Activated CD4-positive, alpha-beta T cell treated with anti-CD3 and anti-CD28 coated beads, Interleukin-10, Interleukin-2, amounts not matched to agents 100 ng/mL and 50 ng/mL, durations not matched to agents 16 hours and 8 hours (primary cell): ENCODE measurements at places on chromosomes 11 and 22.

GRCh38 chr11:34565417-34566207, 52.0 kb upstream of the ELF5 start:
- DNase-seq, result peak; percentile 39

DNA sequence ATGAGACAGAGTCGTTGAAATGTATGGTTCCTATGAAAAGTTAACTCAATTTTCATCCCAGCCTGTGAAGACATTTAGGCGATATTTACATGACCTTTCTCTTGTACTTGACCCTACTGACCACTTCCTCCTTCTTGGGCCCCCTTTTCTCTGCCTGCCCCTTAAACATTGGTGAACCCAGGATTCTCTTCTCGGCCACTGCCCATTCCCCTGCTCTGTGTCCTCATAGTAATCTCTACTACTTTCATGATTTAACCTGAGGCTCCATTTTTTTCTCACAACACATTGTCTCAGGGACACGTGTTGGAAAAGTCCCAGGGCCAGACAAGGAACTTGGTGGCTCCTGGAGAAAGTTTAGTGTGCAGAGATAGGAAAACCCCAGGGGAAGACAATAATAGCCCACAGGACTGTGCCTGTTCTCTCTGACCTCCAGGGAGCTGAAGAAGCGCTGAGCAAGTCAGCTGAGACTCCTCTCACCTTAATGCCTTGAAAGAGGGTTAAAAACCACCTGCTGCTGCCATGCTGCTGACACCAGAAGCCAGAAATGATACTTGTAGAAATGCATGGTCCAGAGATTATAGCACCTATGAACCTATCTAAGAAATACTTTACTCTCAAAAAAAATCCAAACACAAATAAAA, 42.5 kb upstream of the SPATA19 start:
- DNase-seq, result no peak

DNA sequence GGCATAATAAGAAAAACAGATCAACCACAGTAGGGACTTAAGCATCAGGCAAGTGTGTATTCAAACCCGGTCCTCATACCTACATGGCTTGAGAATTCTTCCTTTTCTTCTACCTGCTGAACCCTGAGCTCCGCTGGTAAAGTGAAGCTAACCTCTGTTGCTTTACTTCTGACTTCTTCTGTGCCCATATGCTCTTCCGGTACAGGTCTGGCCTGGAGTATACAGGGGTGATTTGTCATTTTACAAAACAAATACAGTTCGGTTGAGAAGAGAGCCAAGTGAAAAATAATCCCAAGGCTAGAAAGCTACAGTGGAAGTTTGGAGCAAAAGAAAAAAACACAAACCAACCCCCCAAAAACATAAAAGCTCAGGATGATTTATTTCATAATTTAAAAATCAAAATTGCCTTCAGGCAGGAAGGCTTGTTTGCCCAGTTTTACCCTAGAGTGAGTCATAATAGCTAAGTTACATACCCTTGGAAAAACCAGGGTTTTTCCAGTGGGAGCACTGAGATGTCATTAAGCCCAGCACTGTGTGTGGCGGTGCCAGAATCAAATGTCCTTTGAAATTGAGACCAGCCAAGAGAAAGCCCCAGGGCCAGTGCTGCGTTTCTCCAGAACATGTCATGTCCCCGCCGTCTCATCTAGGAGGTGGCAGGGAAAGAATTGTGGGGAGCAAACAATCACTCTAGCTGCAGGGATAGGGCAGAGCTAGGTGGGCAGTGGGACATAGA, 305.5 kb upstream of the ISX start:
- no peak for DNase-seq

- DNase-seq, result peak; percentile 62
Measured at GRCh38 chr11:1628506-1629325, 859 bp upstream of the KRTAP5-5 start.

DNA sequence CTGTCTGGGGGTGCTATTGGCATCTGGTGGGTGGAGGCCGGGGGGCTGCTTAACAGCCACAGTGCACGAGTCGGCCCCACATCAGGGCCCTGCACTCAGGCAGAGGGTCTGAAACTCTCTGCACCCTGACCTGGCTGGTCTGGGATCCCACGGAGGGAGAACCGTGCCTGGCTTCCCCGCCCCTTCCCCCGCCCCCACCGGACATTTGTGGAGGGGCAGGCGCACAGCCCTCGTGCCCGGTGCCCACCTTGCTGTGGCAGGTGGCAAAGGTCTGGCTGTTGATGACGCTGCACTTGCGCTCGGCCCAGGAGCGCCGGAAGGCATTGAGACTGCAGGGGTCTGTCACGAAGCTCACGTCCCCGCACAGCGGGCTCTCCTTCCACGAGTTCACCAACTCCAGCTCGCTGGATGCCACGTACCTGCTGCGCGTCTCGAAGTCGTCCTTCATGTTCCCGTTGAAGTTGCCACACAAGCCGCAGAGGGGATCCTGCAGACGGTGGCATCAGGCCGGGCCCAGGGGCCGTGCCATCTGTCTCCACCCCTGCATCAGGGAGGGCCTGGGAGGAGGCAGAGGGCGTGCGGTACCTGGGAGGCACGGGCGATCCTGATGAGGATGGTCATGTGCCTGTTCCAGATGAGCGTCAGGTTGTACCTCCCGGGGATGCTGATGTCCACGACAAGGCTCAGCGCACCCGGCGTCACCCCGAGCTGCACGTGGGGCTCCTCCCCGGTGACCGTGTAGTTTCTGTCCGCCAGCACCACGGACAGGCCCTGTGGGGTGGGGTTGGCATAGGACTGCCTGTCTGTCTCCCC, 11.7 kb downstream of the MUC6 start:
- DNase-seq, result no peak

DNA sequence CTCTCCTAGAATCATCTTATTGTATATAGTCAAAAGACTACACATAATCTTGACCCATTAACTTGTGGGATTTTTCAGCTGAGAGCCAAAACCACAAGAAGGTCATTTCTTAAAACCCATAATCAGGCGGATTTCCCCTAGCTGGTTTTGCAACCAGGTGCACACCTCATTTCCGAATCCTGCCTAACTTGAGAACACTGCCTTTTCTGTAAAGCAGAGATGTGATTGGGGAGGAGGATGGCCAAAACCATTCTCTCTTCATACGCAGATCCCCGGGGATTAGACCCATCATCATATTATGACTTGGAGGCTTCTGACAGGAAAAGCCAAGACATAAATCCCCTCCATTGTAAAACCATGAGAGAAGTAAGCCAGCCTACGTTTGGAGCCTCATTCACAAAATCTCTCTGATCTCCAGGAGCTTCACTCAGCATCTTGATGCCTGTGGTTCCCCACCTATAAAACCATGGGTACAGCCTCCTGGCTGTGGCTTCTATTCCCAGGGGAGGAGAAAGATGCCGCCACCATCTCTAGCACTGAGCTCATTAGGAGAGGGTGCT, 191.3 kb downstream of the KIF18A start:
- DNase-seq, result no peak

- no peak for DNase-seq
Measured at GRCh38 chr11:18754308-18754707, 28.3 kb upstream of the IGSF22 start.

GRCh38 chr11:120052196-120052775, 85.6 kb downstream of the TRIM29 start:
- no peak for DNase-seq

DNA sequence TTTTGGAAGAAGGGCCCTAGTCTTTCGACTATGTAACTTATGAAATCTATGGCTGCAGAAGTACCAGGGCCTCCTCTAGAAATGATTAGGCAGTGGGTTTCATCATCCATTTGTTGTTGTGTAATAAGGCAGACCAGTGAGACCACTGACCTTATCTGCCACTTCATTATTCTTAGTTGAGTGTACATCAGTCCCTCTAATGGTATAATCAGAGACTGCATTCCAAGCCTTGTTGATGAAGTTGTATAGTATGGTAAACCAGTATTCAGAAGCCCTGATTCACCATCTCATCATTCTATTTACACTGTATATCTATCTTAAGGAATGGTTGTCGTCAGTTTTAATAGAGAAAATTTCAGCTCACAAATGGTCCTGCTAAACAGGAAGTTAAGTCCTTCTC, 32.2 kb upstream of the GRIA4 start:
- DNase-seq, result no peak

DNA sequence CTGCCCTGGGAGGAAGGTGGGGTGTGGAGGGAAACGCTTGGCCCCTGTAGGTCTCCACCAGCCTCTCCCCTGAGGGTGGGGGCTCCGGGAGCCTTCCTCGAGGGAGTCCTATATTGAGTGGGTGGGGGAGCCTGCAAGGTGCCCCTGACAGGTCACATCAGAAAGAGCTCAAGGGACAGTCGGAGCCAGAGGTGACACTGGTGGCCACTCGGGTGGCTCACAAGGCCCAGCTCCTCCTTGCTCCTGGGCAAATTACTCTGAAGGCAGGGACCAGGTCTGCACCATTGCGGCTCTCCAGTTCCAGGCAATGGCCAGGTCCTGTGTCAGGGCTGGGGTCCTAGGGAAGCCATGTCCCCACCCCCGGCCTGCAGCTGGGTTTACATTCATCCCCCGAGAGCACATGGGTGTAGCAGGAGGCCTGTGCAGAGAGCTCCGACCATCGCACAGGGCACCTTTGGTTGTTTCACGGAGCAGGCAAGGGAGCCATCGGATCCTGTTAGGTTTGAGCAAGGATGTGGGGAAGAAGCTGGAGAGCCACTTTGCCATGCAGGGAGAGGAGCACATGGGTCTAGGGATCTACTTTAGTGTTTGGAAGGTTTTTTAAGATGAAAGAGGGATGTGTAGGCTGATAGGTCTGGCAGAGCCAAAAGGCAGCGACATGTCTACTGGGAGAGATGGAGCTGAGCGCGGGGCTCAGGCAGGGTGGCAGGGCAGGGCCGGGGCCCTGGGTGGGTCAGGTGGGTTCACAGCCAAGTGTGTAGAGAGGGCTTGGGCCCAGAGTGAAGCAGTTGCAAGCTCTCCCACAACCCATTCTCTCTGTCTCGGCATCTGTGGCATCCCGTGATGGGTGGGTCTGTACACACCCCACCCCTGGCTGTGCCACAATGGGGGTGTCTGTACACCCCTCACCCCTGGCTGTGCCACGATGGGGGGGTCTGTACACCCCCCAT, 14.8 kb downstream of the CCND1 start:
- no peak for DNase-seq

DNA sequence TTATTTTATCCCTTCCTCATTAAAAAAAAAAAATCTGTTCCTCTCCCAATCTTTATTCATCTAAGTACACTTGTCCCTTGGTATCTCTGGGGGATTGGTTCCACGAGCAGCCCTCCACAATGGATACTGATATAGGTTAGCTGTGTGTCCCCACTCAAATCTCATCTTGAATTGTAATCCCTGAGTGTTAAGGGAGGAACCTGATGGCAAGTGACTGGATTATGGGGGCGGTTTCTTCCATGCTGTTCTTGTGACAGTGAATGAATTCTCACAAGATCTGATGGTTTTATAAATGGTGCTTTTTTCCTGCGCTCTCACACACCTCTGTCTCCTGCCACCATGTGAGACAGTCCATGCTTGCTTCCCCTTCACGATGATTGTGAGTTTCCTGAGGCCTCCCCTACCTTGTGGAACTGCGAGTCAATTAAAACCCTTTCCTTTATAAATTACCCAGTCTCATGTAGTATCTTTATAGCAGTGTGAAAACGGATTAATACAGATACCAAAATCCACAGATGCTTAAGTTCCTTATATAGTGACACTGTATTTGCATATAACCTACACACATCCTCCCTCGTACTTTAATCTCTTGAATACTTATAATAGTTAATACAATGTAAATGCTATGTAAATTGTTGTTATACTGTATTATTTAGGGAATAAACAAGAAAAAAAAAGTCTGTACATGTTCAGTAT, 62.0 kb downstream of the PACS1 start:
- DNase-seq, result no peak

- no peak for DNase-seq
Measured at GRCh38 chr11:11510939-11511338, 110.9 kb downstream of the GALNT18 start.

DNA sequence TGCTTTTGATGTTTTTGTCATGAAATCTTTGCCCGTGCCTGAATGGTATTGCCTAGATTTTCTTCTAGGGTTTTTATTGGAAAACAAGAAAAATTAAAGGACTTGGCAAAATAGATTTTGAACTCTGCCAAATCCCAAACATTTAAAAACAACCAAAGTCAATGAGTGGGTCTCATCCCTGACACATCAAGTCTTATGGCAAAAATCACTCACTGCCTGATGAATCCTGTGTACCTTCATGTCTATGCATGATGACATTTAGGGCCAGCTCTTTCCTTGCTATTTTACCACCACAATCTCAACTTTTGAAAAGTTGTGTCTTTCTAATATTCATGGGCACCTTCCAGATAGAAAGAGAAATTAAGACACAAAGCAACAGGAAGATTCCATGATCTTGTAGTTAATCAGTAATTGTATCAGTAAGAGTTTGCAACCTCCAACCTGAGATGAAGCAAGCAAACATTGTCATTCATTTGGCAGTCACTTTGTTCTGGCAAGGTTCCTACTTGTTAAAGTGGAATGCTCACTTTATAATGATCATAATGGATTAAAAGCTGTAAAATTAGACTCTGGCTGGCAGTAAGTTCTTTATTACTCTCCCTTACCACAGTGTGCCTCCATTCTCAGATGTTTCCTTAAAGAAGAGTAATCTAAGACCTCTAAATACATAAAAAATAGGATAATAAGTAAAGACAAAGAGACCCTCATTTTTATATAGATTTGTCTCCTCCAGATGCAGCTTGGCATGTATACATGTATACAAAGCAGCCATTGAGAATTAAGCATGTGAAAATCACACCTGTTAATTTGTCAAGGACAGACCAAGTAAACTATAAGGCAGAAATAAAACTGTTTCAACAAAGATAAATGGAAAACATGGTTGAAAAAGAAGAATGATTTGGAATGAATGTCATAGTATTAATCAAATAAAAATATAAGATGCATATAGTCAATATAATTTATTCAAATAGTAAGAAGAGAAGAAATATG, 51.6 kb downstream of the ETS1 start:
- DNase-seq, result no peak

DNA sequence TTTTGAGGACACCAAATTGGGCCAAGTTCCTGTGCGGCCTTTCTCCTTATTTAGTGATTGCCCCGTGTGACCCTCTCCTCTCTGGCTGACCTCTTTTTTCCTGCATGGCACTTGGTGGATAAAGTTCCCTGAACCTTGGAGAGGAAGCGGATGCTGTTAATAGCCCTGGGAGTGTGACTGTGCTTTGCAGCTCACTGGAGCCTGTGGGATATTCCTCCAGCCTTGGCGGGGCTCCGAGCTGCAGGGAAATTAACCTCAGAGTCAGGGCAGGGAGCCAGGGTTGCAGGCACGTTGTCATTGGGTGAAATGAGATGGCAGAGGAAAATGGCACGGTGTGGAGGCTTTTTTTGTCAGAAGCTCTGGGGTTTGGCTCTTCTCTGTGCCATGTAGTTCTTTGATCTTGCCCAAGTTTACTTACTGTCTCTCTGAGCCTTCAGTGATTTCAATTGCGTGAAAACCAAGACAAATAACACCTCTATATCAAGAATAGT, 965 bp downstream of the OR9Q1 start:
- DNase-seq, result no peak

- DNase-seq, result no peak
Measured at GRCh38 chr11:58659404-58659803, 36.9 kb downstream of the CNTF start.
